ENCODE measurements at places on chromosomes 16 and 17.

GRCh38 chr17:50563092-50563511 is 2.6 kb downstream of the CACNA1G start:
- DNase-seq, result peak; percentile 26
- H3K36me3 ChIP-seq, result no peaks in the 10 kb centered on the region
- H3K4me3 ChIP-seq, result no peak overlapping the region
- no peak overlapping the region for H3K27ac ChIP-seq
- peaks cover 7% of the 10 kb centered on the region for H3K27me3 ChIP-seq

- H3K27me3 ChIP-seq, result no peaks in the 10 kb centered on the region
- H3K27ac ChIP-seq, result no peak overlapping the region
- no peak overlapping the region for H3K4me3 ChIP-seq
- H3K36me3 ChIP-seq, result no peaks in the 10 kb centered on the region
Observed at GRCh38 chr16:54009464-54010176, 277.0 kb downstream of the IRX3 start.

GRCh38 chr17:69336580-69336979 is 9.6 kb upstream of the ABCA5 start:
- H3K4me3 ChIP-seq, result no peak overlapping the region
- no peaks in the 10 kb centered on the region for H3K4me1 ChIP-seq
- H3K27me3 ChIP-seq, result no peaks in the 10 kb centered on the region

DNA sequence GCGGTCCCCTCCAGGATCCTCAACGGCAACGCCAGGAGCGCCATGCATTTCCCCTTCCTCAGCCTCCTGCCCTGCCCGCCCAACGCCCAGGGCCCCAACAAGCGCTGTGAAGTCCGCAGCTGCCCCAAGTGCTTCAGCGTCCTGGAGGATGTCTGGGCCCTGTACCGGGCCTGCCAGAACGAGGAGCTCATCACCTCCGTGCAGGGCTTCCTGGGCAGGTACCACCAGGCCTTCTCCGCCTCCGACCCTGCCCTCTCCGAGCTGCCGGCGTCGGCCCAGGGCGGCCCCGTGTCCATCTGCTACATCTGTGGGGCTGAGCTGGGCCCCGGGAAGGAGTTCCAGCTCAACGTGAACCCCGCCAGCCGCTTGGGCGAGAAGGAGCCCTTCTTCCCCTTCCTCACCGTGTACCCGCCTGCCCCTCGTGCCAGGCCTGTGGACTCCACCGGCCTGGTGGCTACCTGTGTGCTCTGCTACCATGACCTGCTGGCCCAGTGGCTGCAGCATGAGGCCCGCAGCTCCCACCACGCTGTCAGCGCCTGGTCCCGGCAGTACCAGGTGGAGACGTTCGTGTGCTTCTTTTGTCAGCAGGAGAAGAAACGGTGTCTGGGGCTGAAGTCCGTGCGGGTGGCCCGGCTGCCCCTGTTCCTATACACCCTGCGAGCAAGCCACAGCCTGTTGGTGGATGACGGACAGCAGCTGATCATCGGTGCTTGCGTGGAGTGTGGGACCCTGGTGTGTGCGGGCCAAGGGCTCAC is 58.9 kb upstream of the CIBAR2 start:
- no peak overlapping the region for H3K4me3 ChIP-seq
- no peak overlapping the region for H3K27ac ChIP-seq
- no peaks in the 10 kb centered on the region for H3K4me1 ChIP-seq
- no peaks in the 10 kb centered on the region for H3K36me3 ChIP-seq

DNA sequence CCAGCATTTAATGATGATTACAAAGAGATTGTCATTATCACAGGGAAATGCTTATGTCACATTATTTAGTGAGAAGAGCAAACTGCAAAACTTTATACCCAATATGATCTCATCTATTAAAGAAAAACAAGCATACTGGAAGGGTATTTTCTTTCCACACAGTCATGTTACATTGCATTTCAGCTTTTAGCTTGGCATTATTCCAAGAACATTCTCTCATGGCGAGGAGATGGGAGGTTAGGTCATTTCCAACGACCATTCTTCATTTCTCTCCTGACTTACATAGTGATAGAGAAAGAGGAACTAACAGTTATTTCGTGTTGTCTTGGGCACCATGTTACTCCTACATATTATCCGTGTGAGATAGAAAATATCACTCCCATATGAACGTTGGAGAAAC is 309.4 kb upstream of the XYLT1 start:
- no peak for DNase-seq
- H3K4me1 ChIP-seq, result no peaks in the 10 kb centered on the region
- H3K4me3 ChIP-seq, result no peak overlapping the region
- H3K36me3 ChIP-seq, result no peaks in the 10 kb centered on the region

DNA sequence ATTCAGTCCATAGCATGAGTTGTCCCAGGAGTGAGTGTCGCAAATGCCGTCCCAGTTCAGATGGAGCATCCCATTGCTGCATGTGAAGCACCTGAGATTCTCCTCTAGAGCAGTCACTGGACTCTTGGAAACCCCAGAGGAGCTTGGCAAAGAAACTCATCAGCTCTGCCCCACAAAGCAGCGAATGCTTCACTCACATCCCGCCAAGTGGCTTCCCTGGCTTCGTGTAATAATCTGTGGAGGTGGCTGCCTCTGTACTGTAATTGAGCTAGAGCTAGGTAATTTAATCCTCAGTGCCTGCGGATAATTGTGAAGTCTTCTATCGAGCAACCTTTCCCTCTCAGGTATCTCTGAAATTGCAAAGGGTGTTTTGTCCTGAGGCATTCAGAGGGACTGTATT is 107.1 kb downstream of the SNX29 start:
- no peaks in the 10 kb centered on the region for H3K36me3 ChIP-seq
- H3K4me3 ChIP-seq, result peak overlapping the region; percentile 8
- H3K4me1 ChIP-seq, result peaks cover 57% of the 10 kb centered on the region
- H3K27ac ChIP-seq, result no peak overlapping the region
- DNase-seq, result no peak

GRCh38 chr16:12087901-12088421 is 111.4 kb downstream of the SNX29 start:
- peak; percentile 19 for DNase-seq
- no peak overlapping the region for H3K4me3 ChIP-seq
- peaks cover 11% of the 10 kb centered on the region for H3K4me1 ChIP-seq
- H3K36me3 ChIP-seq, result no peaks in the 10 kb centered on the region

GRCh38 chr16:83856792-83857191 is 42.1 kb upstream of the MLYCD start:
- H3K27me3 ChIP-seq, result no peaks in the 10 kb centered on the region
- H3K4me1 ChIP-seq, result no peaks in the 10 kb centered on the region
- no peak for DNase-seq
- no peak overlapping the region for H3K4me3 ChIP-seq
- H3K36me3 ChIP-seq, result no peaks in the 10 kb centered on the region

DNA sequence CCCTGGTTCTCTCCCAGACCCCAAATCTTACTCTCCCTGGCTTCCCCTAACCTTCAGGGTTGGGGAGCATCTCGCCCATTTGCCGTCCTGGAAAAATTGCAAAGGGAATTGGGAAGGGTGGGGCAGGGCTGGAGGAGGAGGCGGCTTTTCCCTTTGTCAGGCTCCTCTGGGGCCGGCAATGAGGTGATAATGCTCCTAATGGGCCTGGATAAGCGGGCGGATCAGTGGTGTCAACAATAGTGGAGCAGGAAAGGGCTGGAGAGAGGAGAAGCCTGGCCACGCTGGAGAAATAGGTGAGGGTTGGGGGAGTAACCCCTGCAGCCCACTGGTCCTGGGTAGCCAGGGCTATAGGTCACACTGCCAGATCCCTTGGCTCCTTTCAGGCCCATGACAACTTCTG is 12.3 kb downstream of the SCN4A start:
- no peak for DNase-seq
- H3K27me3 ChIP-seq, result no peaks in the 10 kb centered on the region
- no peaks in the 10 kb centered on the region for H3K4me1 ChIP-seq
- H3K4me3 ChIP-seq, result no peak overlapping the region
- no peak overlapping the region for H3K27ac ChIP-seq
- H3K36me3 ChIP-seq, result no peaks in the 10 kb centered on the region

DNA sequence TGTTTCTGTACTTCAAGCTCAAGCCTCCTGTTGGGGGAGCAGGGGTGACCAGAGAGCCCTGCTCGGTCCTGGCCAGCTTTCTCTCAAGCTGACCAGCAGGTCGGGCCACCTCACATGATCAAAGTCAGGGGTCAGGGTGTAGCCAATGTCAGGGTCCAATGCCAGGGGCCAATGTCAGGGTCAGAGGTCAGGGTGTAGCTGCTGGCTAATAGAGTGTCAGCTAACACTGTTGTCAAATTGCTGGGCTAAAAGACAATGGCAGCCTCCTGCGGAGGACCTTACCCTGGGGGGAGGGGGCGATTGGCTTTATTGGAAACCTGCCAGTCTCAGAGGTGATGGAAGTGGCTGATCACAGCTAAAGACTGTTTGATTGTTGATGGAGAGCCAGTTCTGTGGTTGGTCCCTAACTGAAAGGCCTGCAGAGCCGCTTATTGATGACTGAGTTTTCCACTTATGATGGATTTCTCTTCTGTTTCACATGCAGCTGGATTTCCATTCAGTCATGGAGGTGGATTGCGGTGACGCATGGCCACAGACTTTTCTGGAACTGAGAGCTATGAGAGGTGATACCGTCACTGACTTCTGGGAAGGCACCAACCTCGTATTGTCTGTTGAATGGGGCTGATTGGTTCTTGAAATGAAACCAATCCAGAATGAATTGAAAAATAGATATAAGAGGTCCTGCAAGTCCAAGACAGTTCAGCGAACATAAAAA is 97.4 kb upstream of the ZFHX3 start:
- no peak for DNase-seq
- no peaks in the 10 kb centered on the region for H3K36me3 ChIP-seq
- no peak overlapping the region for H3K27ac ChIP-seq
- no peak overlapping the region for H3K4me3 ChIP-seq
- peaks cover 5% of the 10 kb centered on the region for H3K27me3 ChIP-seq

DNA sequence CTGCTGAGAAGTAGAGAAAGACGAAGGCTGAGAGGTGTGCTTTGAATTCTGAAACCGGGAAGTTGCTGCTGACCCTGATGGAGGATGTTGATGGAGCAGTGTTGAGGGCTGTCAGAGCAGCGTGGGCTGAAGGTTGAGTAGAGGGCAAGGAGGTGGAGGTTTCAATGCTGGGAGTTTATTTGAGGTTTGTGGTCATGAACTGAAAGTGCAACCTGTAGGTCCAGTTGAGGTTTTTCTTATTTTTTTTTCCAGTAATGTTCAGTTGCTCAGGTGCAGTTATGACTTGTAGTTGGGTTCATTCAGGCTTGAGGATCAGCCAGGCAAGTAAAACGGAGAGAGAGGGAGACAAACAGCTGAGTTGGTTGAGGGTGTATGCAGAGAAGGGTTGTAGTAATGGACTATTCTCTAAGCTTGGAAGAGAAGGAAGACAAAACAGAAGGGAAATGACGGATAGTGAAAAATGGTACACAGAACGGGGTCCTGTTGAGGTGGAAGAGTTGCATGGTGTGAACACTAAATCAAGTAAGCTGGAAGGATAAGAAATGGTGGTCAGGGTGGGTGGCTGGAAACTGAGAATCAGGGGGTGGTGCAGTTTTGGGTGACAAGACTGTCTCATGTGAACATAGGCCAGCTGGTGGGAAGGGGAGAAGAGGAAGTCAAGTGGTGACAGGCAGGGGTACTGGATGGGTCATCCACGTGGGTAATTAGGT is 8.7 kb upstream of the UBE2G1 start:
- H3K4me1 ChIP-seq, result peaks cover 4% of the 10 kb centered on the region
- no peak overlapping the region for H3K4me3 ChIP-seq
- H3K27ac ChIP-seq, result peak overlapping the region; percentile 61
- H3K27me3 ChIP-seq, result no peaks in the 10 kb centered on the region
- DNase-seq, result no peak

GRCh38 chr16:30805370-30806169 is 18.6 kb upstream of the ZNF629 start:
- peak; percentile 60 for DNase-seq
- peaks cover 12% of the 10 kb centered on the region for H3K27me3 ChIP-seq
- H3K4me3 ChIP-seq, result peak overlapping the region; percentile 83

GRCh38 chr17:2232244-2232638 is 71.3 kb downstream of the SMG6 start:
- H3K27ac ChIP-seq, result no peak overlapping the region
- no peak for DNase-seq
- no peaks in the 10 kb centered on the region for H3K4me1 ChIP-seq
- no peak overlapping the region for H3K4me3 ChIP-seq

Measured in T-cell (primary cell).